ENCODE measurements at places on chromosomes 13 and 19.

- no peak for DNase-seq
Observed at GRCh38 chr13:35496761-35497386, 20.4 kb upstream of the MAB21L1 start.

- DNase-seq = no peak
Observed at GRCh38 chr13:109764045-109764444, 22.3 kb downstream of the IRS2 start.

DNA sequence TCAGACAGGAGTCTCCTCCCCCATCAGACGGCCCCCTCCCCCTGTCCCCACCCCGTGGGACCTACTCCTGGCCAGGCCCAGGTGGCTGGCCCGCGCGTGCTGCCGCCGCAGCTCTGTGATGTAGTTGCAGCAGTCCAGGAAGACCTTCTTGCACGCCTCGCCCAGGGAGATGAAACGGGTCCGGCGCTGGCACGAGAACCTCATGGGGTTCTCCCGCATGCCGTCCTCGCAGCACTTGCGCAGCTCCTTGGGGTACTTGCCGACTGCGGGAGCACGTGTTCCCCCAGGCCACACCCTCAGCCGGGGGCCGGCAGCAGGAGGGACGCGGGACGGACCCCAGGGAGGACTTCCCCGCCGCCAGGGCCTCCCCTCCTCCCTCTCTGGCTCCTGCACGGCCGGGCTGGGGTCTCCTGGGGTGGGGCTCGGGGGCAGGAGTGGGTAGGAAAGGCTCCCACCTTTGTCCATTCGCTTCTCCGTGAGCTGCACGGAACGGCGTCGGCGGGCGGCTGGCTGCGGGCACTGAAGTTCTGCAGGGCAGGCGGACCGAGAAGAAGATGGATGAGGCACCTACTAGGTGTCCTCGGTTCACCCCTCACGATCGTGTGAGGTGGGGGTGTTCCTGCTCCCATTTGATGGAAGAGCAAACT, 13.3 kb downstream of the C3 start:
- DNase-seq = no peak

DNA sequence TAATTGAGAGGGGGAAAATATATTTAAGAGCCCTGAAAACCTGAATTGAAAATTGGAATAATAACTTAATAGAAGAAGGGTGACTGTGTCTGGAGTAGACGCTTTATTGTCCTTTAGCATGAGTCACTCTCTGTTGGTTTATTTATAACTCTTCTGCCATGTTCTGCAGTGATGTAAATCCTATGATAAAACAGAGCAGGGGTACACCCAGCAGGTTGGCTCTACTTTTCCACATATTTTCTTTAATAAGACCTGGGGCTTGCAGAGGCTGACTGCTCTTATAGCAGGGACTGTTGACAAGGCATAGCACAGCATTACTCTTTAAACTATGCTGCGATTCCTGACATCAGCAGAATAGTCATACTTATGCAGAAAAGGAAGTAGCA, 389.9 kb upstream of the PCDH9 start:
- DNase-seq = no peak

GRCh38 chr13:95791084-95791722, 114.3 kb downstream of the DNAJC3 start:
- no peak for DNase-seq

GRCh38 chr19:44685877-44686276, 13.1 kb upstream of the CEACAM16 start:
- no peak for DNase-seq

GRCh38 chr19:47430041-47430802, 10.9 kb upstream of the MEIS3 start:
- DNase-seq = no peak

DNA sequence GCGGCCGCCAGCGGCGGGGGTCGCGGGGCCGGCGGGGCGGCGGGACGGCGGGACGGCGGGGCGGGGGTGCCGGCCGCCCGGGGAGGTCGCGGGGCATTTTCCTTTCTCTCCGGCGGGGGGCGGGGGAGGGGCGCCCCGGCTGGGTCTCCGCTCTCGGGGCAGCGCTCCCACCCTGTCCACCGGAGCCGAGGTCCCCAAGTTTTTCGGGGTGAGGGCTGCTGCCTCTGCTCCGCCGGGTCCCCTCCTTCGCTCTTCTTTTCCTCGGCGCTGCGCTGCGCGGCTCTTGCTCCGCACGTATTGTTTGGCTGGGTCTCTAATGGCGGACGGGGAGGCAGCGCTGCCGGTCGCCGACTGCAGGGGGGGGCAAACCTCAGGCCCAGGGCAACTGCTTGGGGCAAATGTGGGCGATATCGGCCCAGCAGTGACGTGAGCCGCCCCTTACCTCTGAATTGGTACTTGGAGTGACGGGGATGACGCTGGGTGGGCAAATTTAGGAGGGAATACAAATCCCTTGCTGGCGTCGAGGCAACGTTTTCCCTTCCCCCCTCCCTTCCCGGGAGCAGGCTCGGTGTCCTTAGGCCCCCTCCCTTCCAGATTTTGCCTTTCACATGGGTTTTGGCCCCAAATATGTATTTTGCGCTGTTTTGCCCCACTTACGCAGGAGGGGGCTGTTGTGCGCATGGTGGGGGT, 759 bp downstream of the ZMYM2 start:
- DNase-seq = peak; percentile 36

GRCh38 chr13:71828117-71828516, 38.9 kb downstream of the DACH1 start:
- no peak for DNase-seq

DNA sequence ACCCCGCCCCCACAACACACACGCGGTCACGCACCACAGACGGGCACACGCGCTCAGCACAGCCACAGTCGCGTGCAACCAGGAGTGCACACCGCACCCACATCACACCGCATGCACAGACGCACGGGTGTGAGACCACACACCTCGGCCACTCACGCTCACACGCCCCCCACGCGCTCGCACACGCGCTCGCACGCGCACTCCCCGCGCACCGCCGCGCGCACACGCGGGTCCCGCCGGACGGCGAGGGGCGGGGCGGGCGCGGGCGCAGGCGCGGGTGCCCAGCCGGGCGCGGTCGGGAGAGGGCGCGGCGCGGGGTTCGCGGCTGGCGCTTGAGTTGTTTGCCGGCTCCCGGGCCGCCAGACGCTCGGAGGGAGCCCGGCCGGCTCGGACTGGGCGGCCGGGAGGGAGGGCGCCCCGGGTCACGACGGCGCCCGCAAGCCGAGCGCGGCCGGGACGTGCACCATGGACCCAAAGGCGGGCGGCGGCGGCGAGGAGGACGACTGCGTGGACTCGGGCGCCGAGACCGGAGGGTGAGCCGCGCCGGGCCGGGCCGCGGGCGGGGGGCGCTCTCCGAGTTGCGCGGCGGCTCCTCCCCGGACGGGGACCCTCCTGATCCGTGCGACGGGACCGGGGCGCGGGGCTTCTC, at the start of gene FAM124A:
Gene FAM124A, plus strand, starts transcription at position 362 of the 649 bp plus-strand sequence. Its CDS starts 104 bp downstream, at position 466.
- no peak for DNase-seq

- DNase-seq = no peak
Observed at GRCh38 chr19:47447470-47448359, 24.0 kb downstream of the SLC8A2 start.

- no peak for DNase-seq
Observed at GRCh38 chr19:28737021-28737895, 475.7 kb downstream of the UQCRFS1 start.

DNA sequence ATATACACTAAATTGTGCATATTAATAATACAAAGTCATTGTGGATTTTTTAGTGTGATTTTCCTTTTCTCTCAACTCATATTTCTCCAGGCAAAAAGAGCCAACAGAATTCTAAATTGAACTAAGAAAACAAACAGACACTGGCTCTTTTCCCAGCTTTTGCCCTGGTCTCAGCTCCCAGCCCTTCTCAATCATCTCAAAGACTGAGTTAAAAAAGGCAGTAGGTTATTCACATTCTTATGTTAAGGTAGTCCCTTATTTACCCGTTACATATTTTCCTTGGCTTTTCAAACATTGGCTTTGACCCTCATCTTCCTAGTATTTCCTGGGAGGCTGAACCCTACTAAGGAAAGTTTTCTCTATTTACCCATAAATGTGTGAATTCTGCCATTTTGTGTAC, 753.6 kb downstream of the LIG4 start:
- DNase-seq = no peak

DNA sequence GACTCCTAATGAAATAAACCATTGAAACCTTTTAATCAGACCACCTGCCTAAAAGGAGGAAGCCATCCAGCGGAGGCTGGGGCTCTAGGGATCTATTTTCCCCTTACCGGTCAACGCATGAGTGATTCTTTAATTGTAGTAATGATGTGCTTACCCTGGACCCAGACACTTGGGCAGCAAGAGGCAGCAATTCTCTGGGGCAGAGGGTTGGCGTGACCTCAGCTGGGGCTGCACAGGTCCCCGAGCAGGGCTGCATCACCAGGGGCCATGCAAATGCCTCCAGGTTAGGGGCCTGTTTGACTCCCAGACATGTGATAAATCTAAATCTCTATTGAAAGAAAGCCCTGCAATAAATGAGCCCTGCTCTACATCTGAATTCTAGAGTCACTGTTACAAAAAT, 194.2 kb upstream of the TSHZ3 start:
- DNase-seq = no peak

DNA sequence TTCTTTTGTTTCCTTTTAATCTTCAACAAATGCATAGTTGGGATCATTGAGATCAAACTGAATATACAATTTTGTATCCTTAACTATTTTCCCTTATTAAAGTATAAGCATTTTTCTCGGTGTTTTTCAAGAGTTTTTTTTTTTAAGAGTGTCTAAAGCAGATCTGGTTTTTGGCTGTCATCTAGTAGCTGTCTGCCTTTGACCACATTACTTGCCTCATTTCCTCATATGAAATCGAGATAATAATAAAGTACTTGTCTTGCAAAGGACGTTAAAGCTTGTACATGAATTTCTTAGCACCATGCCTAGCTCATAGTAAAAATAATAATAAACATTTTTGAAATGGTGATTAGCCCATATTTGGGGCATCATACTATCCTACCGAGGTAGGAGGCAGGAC, 121.2 kb downstream of the PDS5B start:
- DNase-seq = no peak

DNA sequence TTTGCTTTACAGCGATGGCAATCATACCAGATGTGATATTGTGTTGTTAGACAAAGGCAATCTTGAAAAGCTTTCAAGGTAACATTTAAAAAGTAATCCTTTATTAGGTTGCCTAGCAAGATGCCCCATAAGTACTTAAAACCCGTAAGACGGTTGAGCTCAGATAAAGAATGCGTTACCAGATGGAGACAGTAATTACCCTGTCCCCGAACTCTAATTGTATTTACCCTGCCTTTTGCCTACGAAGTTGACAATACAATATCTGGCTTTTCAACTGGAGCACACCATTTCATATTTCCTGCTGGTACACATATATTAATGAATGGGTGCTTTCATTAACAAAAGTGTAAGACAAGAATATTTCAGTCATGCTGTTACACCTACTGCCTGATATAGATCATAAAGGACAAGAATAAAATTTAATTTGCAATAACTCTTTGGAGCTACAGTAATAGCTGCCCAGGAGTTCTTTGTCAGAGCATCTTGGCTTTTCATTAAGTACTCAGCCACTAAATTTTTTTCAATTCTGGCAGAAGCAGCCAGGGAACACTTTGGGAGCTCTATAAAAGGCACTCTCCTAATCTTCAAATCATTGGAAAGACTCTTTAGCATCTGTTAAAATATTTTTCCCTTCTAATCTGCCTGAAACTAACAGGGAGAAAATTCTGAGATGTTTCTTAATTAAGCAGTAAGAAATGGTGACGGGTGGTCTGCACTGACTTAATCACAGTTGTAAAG, 63.8 kb downstream of the DCT start:
- no peak for DNase-seq

DNA sequence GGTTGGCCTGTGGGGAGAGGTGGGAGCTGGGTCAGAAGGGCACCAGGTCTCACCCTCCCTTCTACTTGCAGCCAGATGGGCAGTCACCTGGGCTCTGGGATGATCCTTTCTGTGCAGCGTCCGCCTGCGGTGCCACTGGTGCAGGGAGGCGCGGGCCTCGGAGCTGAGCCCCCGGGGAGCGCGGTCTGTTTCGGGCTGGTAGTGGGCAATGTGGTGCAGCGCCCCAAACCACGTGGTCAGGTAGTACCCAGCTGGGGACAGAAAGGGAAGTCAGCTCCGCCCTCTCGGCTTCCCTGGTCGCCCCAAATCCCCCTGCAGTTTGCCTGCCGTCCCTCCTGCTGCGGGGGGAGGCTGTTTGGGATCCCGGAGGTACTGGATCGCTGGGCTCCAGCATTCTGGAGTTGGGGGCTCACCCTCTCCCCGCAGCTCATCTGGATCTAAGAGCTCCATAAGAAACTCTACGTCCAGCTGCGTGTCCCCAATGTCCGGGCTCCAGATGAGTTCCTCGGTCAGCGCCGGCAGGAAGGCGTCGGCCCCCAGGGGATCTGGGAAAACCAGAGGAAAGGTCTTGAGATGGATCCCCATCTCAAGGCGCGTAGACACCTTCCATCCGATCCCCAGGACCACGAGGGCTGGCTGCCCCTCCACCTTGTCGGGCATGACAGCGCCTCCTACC, 8.8 kb downstream of the RINL start:
- no peak for DNase-seq

GRCh38 chr13:34611671-34612070, 330.4 kb upstream of the NBEA start:
- no peak for DNase-seq

DNA sequence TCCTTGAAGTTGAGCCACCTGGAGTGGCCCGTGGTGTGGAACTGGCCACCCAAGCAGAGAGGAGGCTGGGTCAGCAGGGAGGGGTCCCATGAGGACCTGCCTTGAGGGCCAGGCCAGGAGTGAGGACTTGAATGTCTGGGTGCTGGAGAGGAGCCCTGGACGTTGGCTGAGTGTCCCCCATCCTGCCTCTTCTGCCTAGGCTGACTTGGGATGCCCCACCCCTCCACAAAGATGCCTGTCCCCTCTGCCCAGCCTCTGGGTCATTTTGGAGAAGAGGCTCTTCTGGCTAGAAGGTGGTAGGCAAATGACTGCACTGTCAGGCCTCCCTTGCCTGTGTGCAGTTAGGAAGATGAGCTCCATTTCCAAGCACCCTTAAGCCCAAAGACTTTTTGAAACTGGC, 1.7 kb downstream of the SSBP4 start:
- DNase-seq = no peak

DNA sequence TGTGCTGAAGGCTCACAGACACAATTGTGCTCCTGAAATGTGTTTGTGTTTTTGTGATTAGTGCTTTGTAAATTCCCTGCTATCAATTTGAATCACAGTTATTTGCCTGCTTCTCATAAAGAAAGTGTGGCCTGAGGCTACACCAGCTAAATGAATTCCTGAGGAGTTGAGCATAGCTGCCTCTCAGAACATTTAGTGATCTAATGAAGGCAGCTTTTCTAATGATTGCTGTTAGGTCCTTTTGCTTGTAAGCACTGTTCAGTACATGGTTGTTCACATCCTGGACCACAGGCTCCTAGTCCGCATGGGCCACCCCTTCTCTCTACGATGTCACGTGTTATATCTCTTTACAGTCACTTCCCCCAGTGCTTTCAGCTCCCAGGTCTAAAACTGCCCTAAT, 238.2 kb downstream of the B3GLCT start:
- DNase-seq = no peak
